ENCODE measurements at places on chromosomes 5 and 9.
A peak's percentile ranks its signal among the peaks of the same experiment; 100 is the strongest.

GRCh38 chr5:146659961-146660360, 144.0 kb upstream of the GPR151 start:
- DNase-seq: no peak

- no peak for DNase-seq
These were observed 5.8 kb upstream of the ZNF367 start for GRCh38 chr9:96423985-96424336.

- DNase-seq: peak; percentile 99
These were observed 16.9 kb upstream of the PLCXD3 start for GRCh38 chr5:41527201-41527779.

DNA sequence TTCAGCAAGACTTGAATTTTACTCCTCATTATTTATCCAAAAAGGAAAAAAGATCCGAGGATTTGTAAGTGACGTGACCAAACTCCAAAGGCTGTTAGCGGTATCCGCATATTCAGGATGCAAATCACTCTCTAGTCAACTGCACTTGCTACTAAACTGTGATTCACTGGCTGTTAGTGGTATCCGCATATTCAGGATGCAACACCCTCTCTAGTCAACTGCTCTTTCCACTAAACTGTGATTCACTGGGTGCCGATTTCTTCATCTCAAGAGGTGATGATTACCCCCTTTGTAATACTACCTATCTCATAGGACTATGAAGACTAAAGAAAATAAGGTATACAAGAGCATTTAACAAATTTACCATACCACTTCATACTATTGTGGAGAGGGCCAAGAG, 5.7 kb downstream of the MAPKAP1 start:
- DNase-seq: no peak

DNA sequence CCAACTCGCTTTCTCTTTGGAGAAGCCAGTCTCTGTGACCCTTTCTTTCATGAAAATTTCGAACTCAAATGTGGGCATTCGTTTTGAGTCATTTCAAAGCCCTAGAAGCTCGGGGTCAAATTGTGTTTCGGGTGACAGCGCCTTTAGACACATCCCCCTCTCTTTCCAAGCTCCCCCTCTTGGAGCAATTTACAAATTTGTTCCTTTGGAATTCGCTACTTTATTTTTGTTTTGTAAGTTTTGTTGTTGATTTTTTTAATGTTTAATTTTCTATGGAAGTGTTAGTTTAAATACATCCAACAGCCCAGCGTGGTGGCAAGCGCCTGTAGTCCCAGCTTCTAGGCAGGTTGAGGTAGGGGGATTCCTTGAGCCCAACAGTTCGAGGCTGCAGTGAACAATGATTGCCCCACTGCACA, 4.6 kb upstream of the BARX1 start:
- no peak for DNase-seq

DNA sequence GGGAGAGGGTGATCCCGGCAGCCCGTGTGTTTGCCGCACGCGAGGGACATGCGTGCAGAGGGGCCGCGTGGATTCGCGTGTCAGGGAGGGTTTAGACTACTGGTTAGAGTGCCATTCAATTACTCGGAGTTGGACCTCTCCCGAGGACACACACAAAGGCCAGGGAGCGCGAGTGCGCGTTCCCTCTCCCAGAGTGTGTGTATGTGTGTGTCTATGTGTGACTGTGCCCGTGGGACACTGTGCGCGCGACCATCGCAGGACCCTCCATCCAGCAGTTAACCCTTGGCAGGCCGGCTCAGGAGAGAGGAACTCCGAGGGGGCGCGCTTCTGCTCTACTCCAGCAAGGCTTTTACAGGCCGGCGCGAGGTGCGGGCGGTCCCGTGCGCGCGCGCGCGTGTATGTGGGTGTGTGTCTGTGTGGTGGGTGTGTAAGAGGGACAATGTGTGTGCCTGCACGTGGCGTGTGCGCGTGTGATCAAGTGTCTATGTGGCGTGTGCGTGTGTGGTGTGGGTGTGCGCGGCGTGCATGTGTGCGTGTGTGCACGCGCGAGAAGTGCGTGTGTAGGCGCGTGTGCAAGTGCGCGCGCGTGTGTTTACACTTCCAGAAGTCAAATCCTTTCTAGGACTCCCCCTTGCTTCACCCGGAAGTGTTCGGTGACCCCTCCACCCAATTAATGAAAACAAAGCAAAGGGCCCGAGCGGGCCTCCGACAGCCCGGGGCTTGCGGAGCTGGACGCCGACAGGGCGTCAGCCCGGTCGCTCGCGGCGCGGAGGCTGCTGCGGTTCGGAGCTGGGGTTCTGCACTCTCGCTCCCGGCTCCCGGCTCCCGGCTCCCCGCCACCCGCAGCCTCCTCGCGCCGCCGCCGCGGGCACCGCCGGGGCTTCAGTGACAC, 75.3 kb upstream of the TBCA start:
- no peak for DNase-seq

GRCh38 chr5:96155147-96155546, 193.5 kb upstream of the ELL2 start:
- no peak for DNase-seq
